ENCODE measurements at places on chromosomes 12 and 14.

GRCh38 chr14:54489731-54490444 is 1.1 kb upstream of the GMFB start:
- no peak for DNase-seq

DNA sequence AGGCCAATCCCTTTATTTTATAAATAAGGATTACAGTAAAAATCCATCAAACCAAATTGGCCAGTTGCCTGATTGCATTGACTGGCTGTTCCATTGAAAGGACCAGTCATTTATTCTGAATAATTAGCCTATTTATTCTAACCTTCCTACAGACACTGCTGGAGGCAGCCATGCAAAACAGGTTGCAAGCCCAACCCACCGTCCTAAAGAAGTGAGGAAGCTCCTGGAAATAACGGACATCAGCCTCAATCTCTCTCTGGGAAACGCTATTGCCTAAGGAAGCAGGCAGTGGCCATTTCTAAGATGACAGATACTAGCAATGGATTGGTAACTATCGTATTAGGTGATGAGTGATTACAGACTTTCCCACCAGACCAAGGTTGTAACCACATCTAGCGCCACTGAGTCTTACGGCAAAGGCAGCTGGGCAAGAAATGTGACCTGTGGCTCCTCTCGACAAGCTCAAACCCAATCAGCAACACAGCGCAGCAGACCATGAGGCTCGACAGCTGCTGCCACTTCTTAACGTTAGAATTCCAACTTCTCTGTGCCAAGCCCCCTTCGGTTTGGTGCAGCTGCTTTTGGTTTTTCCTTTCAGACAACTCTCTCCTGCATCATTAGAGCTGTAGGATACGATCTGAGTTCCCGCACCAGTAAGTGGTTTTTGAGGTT is 134.2 kb downstream of the KCNK10 start:
- no peak for DNase-seq

GRCh38 chr14:33730156-33730555 is 220.7 kb downstream of the EGLN3 start:
- DNase-seq: no peak

DNA sequence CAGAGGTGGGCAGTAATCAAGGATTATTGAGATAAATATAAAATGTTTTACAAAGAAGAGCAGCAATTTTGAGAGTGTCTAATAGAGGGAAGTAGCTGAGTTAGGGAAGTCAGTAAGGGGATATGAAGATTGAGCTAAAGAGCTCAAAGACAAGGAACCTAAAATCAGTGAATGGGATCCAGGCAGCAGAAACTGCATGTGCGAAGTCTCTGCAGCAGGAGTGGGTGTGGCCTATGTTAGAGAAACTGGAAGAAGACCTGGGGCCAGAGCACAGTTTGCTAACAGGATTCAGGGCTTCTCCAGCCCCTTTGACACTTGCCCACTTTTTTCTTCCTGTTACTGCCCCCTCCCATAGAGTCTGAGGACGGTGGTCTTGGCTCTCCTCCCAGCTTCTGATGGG is 36.3 kb upstream of the PLXNC1 start:
- DNase-seq: no peak

- DNase-seq: no peak
Measured at GRCh38 chr12:77720258-77720657, 110.4 kb upstream of the NAV3 start.

DNA sequence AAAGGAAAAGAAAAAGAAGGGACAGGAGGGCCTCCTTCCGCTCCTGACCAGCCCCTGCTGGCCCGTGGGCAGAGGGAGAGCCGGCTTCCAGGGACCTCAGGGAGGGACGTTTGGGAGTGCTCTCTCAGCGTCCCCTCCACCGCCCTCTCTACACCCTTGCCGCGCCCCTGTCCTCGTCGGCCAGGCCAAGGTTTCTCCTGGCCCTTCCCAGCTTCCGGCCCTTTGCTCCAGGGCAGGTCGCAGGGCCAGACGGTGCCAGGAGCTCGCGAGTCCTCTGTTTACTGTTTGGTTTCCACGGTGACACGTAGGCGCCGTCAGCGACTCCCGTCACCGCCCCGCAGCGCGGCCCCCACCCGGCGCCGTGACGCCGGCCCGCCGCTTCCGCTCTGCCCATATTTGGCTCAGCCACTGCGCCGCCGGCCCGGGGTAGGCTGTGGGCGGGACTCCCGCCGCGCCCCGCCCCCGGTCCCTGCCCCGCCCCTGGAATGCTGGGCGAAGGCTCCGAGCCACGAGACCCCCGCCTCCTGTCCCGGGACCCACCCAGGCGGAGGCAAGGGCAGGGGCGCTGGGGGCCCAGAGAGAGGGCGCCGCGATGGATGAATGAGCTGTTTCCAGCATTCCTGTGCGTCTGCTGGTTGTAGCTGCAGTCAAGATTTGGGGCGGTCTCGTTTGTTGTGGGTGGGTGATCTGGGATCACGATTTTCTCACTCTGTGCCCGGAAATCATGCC is 15.5 kb downstream of the FOS start:
- peak; percentile 96 for DNase-seq
